ENCODE measurements at places on chromosomes 6 and 20.

GRCh38 chr6:105373481-105373880 lies 29.4 kb downstream of the PREP start:
- no peak for DNase-seq

GRCh38 chr6:79504372-79504771 lies 32.9 kb downstream of the LCA5 start:
- no peak for DNase-seq

DNA sequence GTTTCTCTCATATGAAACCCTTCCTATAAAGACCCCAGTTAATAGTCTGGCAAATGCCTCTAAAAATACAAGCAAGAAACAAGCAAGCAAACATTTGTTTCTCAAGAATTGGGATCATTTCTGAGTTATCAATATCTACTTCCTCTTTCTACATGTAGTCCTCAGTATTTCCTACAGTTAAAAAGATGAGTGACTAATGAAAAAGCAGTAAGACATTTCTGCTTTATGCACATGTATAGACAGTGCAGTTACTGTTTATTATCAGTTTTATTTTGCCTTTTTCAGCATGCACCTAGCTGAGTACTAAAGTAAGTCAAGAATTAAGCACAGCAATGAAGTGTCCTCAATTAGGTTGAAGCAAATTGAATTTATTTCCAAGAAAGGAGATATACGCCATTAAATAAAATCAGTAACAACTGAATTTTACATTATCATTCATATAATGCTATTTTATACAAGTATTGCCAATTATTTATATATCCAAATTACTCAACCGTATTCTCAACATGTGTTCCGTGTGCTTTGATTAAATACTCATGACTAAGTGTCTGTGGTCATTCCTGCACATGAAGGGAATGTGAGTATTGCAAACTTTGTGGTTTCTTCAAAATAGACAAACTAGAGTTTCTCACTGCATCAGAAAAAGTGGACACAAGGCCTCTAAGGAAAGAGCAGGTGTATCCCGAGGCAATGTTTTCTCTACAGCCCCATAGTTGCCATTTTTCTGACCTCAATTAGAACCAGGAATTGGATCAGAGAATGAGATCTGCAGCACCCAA lies 159.3 kb upstream of the MARCKS start:
- no peak for DNase-seq

DNA sequence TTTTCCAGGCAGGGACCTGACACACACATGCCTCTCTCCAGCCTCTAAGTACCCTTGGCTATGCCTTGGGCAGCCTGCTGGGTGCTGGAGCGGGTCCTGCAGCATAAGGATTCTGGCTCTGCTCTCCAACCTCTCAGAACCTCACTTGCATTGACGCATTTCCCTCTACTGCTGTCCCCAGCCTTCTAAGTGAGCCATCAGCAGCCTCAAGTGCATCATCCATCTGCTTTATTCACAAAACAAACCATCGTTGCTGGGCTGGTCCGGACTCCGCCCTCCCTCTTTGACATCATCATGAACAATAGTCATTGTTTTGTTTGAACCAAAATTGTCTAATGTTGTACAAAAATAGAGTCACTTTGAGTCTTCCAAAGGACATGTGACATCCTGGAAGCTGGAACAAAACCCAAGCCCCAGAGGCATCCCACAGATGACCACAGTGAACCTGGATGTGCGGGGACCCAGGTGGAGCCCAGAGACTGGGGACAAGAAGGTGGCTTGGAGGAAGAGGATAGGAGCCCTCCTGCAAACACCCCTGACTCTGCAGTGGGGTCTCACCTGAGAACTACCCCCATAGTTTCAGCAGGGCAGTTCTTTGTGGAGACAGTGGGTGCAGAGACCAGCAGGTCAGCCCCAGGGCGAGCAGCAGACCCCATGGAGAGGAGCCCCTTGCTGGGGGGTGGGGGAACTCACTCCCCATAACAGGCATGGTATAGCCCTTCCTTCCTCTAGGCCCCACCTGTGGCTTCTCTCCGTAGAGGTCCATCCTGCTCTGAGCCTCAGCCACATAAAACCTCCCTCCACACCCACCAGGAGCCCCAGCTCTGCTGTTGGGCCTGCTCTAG lies 230.1 kb downstream of the SYNDIG1 start:
- no peak for DNase-seq

DNA sequence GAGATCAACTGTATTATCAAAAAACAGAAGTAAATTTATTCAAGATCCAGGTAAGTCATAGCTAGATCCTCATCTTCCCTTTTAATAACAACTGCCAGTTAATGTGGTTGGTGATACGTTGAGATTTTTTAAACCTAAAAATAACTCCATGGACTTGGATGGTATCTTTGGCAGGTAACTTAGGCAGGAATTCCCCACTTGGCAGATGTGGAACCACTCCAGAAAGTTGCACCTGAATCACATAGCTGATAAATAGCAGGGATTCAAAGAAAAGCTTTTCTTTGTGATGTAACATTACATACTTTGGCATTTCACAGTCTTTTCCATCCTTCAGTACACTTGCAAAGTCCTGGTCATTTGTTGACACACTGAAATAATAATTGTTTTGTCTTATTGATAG lies 62.6 kb downstream of the PRPH2 start:
- no peak for DNase-seq

DNA sequence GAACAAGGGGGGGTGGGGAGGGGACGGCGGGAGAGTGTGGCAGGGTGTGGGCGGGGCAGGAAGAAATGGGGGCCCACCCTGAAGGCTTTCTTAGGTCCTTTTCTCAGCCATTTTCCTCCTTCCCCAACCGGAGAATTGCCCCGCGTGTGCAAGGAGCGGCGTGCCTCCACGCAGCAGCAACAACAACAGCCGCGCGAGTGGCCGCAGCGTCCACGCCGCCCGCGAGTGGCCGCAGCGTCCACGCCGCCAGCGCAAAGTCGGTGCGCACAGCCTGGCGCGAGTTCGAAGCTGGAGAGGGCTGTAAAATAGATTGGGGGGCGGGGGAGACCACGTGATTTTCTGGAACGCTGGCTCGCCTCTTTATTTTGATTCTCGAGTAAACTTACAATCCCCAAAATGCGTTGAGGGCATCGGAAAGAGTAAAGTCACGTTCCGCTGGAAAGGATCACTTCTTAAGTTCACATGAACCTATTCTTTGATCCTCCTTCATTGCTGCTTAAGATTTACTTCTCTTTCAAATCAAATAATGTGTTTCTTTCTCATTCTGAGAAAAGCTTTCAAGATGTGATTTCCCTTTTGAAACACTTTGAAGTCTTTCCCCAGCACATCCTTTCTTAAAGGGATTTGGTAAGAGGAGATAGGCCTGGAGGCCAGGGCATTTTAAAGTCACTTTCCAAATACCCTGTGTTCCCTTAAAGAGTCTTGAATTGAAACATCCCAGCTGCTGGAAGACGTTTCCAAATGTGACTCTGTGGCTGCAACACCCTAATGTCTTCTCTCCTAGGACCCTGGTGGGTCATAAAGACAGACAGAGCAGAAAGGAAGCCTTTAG lies 66.7 kb upstream of the ZNF217 start:
- DNase-seq: no peak

- DNase-seq: no peak
Observed at GRCh38 chr6:100217225-100218012, 223.4 kb upstream of the MCHR2 start.

- DNase-seq: no peak
Observed at GRCh38 chr6:170050591-170051041, 240.3 kb downstream of the DLL1 start.

DNA sequence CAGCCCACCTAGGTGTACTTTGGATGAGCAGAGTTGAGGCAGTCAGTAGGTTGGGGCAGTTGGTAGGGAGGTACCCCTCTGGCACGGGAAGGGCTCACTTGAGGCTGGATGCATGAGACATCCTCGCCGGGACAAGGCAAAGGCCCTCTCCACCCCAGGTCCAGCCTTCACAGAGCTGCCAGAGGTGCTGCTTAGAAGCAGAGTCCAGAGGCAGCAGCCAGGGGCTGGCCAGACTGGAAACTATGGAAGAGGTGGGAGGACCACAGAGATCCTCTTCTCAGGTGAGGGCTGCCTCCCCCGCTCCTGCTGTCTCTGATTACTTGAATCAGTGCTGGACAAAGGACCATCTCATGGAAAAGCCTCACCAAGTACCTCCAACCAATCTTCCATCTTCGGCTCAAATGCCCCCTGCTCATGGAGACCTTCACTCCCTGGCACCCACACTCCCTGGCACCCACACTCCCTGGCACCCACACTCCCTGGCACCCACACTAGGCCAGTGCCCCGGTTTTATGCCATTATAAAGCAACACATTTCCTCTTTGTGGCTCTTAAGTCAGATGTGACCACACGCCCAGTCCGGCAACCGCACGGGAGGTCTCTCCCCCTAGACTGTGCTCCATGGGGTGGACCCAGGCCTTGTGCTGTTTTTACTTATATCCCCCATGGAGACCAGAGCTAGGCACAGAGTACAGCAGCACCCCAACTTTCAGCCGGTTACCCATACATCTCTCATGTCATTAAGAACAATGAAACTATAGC lies 100.1 kb downstream of the YTHDF1 start:
- DNase-seq: no peak

DNA sequence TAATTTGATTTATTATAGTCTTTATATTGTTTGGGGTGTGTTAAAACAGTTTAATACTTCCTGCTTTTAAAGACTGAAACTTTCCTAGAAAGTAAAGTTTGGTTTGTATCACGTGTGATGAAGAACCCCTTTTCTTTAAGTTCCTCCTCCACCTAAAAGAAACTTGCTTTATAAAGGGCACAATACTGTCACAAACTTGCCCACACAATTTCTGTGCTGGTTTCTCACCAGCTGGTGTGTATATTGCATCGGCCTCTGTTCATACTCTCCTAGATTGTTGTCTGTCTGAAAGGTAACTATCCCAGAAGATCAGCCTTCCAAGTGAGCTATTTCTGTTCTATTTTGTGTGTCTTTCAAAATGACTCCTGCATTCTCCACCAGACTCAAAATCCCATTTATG lies 46.9 kb downstream of the ANKRD6 start:
- DNase-seq: no peak

- no peak for DNase-seq
Observed at GRCh38 chr6:104201557-104201956, 658.2 kb downstream of the HACE1 start.

- no peak for DNase-seq
Observed at GRCh38 chr20:33694639-33695012, 8.4 kb upstream of the E2F1 start.

GRCh38 chr20:38252292-38253288 lies 7.9 kb downstream of the KIAA1755 start:
- DNase-seq: no peak

DNA sequence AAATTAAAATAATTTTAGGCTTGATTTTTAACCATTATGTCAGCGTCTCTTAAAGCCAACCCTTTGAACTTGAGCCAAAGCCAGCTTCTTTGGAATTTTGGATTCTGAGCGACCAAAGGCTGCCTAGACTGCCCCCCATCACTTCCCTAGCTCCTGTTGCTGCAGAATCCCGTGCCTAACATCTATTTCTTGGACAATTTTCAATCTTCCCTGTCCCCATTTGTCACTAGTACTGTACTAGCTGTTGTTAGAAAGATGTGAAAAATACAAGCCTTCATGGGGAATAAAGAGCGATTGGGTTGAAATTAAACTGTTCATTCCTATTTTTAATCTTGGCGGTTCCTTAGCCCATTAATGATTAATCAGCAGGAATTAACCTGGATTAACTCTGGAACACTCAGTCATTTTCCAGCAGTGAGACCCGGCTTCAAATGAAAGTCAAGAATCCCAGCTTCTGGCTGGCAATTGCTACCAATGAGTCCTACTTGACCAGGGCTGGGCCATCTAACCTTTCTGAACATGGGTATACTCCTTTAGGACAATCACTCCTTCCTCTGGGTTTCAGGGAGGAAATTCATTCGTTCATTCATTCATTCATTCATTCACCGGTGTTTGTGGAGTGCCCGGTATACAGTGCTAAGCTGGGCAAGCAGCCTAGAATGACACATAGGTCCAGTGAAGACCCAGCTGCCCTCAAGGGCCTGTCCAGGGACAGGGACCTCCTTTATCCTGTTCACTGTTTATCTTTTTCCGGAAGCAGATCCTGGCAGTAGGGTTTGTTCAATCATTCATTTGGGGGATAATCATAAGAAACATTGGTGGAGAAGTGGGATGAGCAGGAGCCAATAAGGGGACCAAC lies 1.4 kb upstream of the RRBP1 start:
- no peak for DNase-seq

DNA sequence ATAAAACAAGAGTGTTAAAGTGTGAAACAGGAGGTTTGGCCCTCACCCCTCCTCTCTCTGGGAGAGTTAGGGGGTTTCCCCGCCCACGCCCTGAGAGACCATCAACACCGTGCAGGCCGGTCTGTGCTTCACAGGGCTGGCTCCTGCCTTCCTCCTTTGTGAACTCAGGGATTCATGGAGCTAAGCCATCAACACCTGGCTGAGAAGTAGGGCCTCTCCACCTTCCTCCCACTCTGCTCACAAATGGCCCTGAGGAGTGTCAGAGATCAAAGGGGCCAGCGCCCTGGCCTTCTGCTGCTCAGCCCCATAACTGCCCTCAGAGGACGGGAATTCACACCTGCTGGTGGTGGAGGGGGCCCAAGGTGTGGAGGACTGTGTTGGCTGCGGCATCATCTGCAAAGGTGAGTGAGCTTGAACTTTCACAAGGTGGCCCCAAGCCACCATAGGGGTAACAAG lies 88.6 kb downstream of the PSMB1 start:
- DNase-seq: no peak

GRCh38 chr6:25370178-25371036 lies 91.2 kb downstream of the CARMIL1 start:
- no peak for DNase-seq

DNA sequence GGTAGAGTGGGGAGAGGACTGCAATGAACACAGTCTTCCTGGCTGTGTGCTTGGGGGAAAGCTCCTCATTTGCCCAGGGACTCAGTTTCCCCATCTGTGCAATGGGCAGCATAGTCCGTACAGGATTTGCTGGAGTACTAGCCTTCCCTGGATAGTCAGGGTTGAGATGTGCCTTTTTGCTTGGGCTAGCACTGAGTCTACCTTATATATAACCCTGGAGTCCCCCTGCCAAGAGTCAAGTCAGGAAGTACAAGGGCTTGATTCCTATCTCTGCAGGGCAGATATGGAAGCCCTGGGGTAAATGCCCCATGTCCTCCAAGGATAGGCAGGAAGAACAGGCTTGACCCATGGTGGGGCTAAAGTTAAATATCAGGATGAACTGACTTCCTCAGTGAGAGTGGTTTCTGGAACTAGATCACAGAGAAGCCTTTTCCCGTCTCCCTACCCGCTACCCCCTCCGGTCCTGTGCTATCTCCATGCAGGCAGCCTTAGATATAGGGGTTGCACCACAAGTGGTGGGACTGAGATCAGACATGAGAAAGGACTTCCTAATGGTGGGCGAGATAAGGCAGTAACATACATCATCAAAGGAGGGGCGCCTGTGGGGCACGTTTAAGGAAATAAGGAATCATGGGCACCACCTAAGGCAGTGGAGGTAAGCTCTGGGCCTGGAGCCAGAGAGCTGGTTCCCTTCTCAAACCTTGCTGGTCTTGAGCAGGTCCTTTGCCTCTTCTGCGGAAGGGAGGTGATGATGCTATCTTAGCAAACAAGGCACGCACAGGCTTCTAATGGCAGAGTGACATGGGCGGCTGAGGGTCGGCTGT lies 157.9 kb downstream of the MRPL14 start:
- no peak for DNase-seq

- DNase-seq: no peak
Observed at GRCh38 chr6:90709431-90709996, 122.6 kb upstream of the MAP3K7 start.
